ENCODE measurements at places on chromosomes 7 and 10.

GRCh38 chr7:25262586-25262985 is 34.3 kb upstream of the NPVF start:
- DNase-seq, result no peak

GRCh38 chr10:79356104-79356503 is 8.8 kb downstream of the PPIF start:
- DNase-seq, result no peak

DNA sequence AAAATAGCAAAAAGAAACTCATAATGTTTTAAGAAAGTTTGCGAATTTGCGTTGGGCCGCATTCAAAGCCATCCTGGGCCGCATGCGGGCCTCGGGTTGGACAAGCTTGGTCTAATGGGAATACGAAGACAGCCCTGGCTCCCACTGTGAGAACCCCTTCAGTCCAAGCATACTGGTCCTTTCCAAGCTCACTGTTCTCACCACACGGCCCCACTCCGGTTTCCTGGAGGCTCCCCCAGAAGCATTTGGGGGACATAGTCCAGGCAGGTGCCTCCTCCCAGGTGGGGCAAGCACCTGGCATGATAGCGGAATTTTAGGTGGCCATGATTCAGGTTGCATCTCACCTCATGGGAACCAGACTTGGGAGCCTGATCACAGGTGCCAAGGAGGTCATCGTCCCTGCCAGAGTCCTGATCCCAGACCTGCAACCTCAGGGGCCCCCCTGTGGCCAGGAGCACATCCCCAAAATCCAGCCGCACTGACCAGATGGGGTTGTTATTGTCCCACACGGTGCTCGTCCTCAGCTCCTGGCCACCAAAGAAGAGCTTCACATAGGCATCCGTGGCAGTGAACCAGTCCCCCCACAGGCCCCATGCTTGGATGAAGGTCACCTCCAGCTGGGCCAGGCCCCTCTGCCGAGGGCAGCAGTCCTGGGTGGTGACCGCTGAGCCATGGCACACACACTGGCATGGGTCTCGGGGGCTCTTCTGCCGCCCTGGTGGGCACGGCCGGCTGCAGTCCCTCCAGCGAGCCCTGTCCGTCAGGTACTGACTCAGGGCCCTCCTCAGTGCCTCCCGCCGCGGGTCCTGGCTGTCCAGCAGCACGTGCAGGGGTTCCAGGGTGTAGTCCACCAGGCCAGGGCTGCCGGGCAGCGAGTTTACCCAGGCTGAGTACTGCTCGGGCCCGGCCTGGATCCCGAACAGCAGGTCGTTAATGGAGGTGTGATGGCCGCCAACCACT is 4.4 kb downstream of the PRF1 start:
- DNase-seq, result no peak

GRCh38 chr10:86222687-86223086 is 143.9 kb downstream of the GRID1 start:
- no peak for DNase-seq

DNA sequence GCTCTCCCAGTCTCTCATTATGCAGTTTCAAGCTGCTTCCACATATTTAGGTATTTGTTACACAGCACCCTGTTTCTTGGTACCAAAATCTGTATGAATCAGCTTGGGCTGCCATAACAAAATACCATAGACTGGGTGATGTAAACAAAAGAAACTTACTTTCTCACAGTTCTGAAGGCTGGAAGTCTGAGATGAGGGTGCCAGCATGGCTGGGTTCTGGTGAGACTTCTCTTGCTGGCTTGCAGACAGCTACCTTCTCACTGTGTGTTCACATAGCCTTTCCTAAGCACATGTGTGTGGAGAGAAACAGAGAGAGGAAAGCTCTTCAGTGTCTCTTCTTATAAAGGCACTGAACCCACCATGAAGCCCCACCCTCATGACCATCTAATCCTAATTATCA is 15.7 kb upstream of the CBLL1 start:
- no peak for DNase-seq

DNA sequence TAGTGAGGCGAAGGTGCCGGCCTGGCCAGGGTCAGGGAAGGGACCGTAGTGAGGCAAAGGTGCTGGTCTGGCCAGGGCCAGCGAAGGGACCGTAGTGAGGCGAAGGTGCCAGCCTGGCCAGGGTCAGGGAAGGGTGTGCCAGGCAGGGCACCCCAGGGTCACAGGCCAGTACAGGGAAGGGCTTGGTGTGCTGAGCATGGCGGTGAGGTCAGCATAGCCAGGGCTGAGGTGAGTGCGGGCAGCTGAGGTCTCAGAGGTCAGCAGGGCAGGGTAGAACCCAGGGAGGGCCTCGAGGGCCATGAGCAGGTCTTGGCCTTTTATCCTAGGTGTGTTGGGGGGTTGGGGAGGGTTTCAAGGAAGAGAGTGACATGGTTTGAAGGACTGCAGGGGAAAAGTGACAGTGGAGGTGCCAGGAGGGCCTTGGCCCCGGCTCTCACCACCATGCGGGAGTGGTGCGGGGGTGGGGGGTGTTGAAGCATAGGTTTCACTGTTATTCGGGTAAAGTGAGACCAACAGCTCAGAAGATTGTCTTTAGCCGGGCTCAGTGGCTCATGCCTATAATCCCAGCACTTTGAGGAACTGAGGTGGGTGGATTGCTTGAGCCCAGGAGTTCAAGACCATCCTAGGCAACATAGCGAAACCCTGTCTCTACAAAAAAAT is 93.3 kb downstream of the CHST15 start:
- no peak for DNase-seq

- no peak for DNase-seq
Observed at GRCh38 chr7:70143075-70144044, 545.1 kb downstream of the AUTS2 start.

- no peak for DNase-seq
Observed at GRCh38 chr10:92222603-92223262, 68.1 kb downstream of the CPEB3 start.

- DNase-seq, result no peak
Observed at GRCh38 chr7:126210707-126211106, 1042.0 kb downstream of the GRM8 start.

- DNase-seq, result no peak
Observed at GRCh38 chr7:31724696-31725095, 37.7 kb downstream of the PPP1R17 start.

DNA sequence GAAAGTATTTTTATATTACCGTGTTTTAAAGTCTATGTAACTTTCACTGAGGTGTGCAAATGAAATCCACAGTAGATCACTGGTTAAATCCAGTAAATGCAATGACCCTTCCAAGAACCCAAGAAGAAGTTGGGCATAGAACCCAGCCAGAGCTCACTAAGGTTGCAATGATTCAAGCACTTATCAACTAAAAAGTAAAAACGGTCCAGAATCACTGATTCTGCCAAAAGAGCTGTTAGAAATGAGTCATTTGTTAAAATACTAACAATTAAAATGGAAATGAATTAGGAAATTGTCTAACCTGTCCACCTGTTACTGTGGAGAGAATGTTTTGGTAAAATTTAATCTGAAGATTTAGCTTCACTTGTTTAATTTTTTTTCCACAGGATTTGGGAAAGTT is 74.4 kb downstream of the ANK3 start:
- DNase-seq, result no peak

DNA sequence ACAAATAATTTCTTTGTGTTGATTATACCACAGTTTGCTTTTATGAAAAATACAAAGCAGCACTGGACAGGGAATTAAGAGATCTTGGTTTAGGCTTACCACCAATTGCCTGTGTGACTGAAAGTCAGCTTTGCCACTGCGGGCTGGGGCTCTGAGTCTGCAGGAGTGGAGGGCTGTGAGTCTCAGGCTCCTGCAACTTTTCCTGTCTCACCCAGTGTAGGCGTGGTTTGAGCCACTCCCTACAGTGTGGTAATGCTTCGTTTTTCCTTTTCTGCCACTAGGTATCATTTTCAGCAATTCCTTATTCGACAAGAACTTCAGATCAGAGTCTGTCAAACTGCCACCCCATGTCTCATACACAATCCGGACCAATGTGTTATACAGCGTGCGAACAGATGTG is 180.6 kb downstream of the ABCA13 start:
- no peak for DNase-seq

DNA sequence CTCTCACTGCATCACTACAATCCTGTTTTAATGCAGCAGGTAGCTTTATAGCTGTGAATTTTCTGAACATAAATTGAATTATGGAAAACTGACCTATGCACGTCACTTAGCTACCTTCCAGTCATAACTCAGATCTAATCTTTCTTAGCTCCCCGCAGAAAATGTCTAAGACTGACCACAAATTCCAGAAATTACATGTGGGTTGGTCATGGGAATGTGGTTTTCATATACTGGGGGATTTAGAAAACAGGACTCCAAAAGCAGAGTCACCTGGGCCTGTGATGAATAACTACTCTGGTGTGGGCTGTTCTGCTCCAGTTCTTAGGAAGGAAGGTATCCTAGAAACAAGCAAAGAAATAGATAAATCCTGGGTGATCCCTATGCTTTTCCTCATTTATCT is 178.4 kb upstream of the LRRTM3 start:
- DNase-seq, result no peak

DNA sequence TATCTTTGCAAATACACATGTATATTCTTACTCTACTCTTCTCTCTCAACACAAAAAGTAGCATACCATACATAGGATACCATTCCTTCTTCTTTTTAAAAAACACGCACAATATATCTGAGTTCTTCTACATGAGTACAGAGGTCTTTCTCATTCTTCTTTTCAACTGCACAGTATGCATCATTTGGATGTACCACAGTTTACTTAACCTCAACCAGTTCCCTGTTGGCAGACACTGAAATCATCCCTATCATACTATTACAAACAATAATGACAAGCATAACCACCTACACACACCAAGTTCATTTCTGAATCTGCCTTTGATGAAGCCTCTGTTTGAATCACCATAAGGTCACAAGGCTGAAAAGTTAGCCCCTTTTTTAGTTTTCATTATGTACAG is 25.7 kb upstream of the GGCT start:
- DNase-seq, result no peak

- DNase-seq, result no peak
Observed at GRCh38 chr10:14884082-14884481, 5.4 kb downstream of the SUV39H2 start.

GRCh38 chr7:988963-989529 is 6.1 kb downstream of the CYP2W1 start:
- no peak for DNase-seq

DNA sequence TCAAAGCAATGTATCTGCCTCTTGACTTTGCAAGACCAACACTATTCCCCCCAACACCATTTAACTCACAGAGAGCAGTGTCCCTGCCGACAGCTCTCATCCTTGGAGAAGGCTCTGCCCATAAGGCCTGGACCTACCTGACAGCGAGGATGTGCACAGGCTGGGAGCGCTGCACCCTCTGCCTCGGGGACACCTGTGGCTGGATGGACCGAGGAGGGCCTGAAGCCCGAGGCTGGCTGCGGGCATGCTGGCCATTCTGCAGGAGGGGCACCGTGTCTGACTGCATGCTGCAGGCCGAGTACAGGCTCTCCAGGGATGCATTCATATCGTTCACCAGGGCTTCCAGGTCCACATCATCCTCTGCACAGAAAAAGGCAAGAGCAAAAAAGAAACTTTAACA is 108.4 kb downstream of the GRB10 start:
- no peak for DNase-seq

- DNase-seq, result no peak
Observed at GRCh38 chr7:142556740-142557139, 192.5 kb upstream of the PRSS1 start.

DNA sequence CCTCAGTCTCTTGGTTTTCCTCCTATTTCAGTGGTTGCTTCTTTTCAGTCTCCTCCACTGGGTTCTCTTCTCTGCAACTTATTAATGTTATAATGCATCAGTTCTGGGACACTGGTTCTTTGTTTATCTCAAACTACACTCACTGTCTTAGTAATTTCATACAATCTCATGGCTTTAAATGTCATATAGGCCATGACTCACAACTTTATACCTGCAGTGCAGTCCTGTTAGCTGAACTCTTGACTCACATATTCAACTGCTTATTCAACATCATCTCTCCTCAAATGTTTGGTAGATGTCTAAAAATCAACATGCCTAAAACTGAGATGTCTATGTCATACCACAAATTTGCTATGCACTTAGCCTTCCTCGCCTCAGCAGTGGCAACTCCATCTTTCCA is 101.2 kb upstream of the PALS2 start:
- no peak for DNase-seq

DNA sequence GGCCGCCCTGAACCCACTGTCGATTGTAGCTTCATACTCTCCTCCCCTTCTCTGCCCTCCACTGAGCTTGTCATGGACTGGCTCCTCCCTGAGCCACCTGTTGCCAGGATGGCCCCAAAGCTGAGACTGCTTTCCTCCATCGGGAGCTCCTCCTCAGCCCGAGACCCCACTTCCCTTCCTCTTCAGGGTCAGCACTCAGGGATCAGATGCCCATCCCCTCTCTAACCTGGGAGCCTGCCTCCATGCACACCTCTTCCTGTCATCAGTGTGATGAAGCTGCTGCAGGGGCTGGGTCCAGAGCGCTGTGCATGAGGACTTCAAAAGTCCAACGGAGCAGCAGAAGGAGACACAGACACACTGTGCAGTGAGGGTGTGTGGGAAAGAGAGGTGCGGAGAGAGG is 201.1 kb downstream of the WDR37 start:
- DNase-seq, result no peak

GRCh38 chr10:992871-993270 is 4.6 kb downstream of the GTPBP4 start:
- no peak for DNase-seq

DNA sequence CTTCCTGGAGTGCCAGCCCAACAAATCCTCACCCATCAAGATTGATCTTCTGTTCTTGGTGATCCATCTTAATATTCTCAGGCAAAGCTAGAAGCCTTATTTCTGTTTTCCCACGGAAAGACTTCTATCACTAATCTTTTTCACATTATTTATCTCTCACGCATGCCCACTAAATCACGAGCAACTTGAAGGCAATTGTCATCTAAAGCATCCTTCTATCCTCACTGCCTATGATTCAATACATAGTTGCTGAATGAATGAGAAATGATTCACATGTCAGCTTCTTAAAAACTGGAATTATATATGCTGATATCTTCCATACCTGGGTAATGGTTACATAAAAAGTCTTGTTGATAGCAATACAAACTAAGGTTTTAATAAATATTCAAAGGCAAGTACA is 12.6 kb upstream of the COL1A2 start:
- no peak for DNase-seq

DNA sequence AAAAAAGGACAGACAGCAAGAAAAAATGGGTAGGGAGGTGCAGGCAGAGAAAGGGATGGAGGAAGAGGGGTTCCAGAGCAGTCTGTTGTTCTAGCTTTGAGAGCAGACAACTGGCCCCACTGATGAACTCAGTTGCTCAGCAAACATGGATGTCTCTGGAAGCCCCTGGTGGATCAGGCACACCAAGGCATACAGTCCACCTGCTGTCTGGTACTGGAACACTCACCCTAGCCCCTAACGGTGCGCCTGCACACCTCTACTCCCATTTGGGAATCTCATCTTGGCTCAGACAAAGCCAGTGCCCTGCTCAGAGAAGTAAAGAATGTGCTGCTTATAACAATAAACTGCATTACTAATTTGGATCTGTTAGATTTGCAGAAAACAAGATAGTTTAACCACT is 7.7 kb downstream of the MACROH2A2 start:
- DNase-seq, result no peak
